ENCODE measurements at places on chromosomes 1 and 21.

- no peak for DNase-seq
Measured at GRCh38 chr1:233735847-233736246, 121.9 kb downstream of the KCNK1 start.

GRCh38 chr1:1732381-1732780 lies 8.2 kb upstream of the CDK11A start:
- no peak for DNase-seq

DNA sequence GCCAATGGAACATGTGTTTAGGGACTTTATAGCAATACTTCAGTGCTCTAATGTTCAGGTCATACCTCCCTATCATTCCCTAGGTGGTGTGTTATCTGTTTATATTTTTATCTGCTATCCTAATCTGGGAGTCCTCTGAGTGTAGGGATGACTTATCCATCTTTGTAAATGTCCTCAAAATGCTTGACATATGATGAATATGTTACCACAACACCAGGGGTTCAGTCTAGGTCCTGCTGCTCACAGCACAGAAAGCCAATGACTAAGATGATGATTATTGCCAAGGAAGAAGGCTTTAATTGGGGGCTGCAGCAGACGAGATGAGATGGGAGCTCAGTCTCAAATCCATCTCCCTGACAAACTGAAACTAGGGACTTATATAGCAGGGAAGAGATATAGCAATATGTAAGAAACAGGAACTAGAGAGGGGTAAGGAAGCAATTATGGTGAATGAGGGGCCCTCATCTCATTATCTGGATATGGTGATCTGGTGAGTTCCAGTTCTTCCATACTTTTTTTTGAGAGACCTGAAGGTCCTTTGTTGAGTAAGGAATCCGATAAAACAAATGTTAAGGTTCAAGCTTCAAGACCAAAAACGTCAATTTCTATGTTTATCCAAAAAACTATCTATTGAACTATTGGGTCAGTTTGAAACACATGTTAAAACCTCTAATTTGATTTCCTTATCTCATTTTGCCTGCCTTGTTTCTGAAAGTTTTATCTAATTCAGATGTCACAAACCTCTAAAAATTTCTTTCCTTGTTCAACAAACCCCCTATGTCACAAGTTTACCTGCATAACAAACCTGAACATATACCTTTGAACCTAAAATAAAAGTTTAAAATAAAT lies 256.7 kb upstream of the CACYBP start:
- no peak for DNase-seq

DNA sequence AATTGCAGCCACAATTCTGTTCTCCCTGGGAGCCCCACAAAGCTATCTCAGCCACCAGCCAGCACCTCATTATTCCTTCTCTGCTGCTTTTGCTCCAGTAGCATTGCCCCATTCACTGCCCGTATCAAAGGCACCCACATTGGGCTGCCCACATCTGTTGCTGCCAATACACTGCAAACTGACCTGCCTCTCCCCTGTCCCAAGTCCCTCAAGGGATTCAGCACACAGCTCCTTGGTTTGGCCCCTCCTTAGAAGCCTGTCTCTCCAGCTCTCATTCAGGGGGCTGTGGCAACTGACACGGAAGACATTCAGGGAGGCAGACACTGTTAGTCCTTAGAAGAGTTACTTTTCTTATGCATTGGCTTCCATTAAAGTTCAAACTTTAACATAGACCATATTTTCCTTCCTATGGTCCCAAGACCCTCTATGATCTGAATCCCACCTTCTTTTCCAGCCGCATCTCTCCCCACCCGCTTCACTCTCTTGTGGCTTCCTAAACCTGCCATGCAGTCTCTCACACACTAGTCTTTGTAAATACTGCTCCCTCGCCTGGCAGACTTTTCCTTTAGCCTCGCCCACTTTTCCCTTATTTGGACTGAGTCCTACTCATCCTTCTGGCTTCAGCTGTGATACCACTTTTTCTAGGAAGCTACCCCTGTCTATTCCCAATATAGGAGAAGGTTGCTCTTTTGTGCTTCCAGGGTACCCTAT lies 19.3 kb upstream of the KLHDC8A start:
- no peak for DNase-seq

GRCh38 chr21:43578677-43579303 lies 80.5 kb downstream of the HSF2BP start:
- no peak for DNase-seq

DNA sequence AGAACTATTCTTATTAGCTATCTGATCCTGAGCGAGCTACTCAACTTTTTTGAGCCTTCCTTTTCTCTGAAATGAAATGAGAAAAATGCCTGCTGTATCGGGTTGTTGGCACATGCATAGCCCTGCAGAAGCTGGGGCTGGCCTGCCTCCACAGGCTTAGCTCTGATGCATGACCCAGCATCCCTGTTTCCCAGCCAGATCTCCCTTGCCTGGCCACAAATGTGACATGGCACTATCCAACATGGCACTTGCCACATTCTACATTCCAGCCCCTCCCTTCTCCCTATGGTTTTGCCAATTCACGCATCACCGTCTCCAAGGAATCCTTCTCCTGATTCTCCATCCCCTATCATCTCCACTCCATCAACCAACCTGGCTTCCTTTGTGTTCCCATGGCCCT lies 13.8 kb downstream of the RNU5D-1 start:
- no peak for DNase-seq

- no peak for DNase-seq
Measured at GRCh38 chr1:90591355-90591969, 125.6 kb downstream of the BARHL2 start.

GRCh38 chr1:16124377-16125087 lies 31.3 kb downstream of the EPHA2 start:
- no peak for DNase-seq

DNA sequence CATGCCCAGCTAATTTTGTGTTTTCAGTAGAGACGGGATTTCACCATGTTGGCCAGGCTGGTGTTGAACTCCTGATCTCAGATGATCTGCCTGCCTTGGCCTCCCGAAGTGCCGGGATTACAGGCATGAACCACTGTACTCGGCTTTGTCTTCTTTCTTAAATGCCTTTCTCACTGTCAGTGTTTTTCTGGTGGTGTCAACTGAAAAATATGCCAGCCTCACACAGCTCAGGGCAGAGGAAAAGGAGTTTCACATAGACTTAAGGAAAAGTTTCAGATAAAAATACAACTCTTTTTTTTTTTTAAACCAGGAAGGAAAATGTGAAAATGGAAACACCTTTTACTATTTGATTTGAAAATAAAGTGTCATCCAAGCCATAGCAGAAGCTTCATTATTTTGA lies 4.6 kb upstream of the MAB21L3 start:
- no peak for DNase-seq

GRCh38 chr1:82392946-82393345 lies 592.2 kb downstream of the ADGRL2 start:
- DNase-seq = no peak

GRCh38 chr1:164311377-164311776 lies 247.6 kb upstream of the PBX1 start:
- no peak for DNase-seq

DNA sequence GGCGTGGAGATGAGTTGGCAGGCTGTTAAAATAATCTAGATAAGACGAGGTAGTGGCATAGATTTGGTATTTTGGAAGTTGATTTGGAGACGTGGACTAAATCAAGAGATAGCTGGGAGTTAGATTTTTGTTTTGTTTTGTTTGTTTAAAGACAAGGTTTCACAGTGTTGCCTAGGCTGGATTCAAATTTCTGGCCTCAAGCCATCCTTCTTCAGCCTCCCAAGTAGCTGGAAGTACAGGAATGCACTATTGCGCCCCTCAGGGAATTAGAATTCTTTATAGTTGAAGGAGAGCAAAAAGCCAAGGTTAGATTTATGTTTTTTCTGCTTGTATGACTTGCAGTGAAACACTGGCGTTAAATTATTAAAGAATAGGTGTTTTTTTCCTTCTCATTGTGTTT lies 22.3 kb upstream of the SNRPE start:
- no peak for DNase-seq

- no peak for DNase-seq
Measured at GRCh38 chr1:172322219-172323061, 98.0 kb upstream of the C1orf105 start.

- no peak for DNase-seq
Measured at GRCh38 chr1:54808443-54809207, 7.5 kb upstream of the TTC22 start.

GRCh38 chr1:6409053-6409452 lies 10.7 kb downstream of the HES2 start:
- no peak for DNase-seq

DNA sequence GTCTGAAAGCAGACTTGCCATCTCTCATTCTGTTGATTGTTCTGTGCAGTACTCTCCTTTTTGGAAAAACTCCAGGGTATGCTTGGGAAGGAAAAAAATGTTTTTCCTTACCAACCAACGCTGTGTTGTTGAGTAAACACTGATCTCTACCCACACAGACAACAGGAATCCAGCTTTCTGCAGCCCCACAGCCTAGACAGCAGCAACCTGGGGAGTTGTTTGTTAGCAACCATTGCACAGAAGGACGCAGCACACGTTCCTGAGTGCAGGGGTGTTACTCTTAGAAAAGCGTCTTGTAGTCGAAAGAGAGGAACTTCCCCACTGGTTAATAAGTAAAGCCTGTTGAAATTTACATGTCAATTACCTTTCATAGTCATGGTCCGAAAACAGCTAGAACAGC lies 56.6 kb downstream of the SMYD2 start:
- DNase-seq = no peak

DNA sequence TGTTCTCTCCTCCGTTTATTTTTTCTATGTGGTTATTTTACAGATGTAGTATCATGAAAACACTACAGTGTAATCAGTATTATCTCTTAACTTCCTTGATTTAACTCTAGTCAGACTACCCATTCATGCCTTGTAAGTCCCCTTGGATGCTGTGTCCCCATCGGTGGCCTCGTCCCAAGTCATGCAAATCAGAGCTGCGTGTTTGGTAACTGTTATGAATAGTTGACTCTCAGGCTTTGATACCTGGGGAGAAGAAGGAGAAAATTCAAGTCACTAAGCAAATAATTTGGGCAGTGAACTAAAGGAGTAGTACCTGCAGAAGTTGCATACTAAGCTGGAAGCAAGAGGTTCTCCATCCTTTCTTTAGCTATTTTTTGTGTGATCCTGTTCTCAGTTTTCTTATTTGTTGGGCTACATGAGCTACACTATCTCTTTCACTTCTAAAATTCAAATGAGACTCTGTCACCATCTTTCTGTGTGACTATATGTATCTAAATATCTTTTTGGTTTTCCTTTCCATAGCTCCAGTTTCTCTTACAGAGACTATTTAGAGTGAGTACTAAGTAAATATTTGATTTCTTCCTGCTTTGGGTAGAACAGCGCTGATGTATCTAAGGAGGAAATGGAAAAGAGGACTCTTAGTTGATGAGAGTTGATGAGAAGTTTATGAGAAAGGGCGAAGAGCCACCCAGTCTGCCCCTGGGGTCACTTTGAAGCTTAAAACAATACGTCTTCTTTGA lies 50.9 kb downstream of the VANGL2 start:
- no peak for DNase-seq

Measured in esophagus squamous epithelium (tissue), 5 donors.